Activated naive CD4-positive, alpha-beta T cell (primary cell): ENCODE measurements at places on chromosomes 2 and 18.

- DNase-seq: no peak
Observed at GRCh38 chr2:234291765-234292204, 205.1 kb downstream of the ARL4C start.

DNA sequence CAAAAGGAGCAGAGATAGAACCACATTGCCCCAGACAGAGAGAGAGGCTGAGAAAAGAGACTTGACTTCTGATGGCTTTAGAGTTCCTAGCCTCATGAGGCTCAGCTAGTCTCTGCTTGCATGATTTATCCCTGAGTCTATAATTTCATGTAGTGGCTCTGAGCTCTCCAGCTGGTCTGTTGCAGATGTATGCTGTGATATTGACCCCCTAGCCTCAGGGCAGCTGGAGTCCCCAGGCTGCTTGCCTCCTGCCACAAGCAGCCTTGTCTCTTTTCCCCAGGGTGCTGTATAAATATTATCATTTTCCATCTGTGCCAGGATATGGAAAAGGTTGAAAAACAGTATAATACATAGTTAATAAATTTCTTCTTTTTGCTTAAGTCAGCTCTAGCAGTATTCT is 467.6 kb upstream of the CWC22 start:
- DNase-seq: no peak

DNA sequence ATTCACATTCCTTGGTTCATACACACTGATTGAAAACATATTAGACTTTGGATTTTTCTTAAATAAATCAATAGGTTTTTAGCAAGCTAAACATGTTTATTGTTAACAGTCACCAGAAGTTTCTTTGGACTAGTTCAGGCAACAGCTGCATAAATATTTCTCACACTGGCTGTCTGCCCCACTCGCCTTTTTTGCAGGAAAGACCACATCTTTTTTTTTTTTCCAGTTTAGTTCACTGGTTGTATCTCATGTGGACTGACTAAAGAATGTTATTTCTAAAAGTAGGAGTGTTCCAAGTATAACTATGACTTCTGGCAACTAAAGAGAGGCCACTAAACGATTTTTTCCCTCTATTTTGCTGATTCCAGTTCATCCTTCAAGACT is 31.1 kb downstream of the SLC40A1 start:
- DNase-seq: no peak

DNA sequence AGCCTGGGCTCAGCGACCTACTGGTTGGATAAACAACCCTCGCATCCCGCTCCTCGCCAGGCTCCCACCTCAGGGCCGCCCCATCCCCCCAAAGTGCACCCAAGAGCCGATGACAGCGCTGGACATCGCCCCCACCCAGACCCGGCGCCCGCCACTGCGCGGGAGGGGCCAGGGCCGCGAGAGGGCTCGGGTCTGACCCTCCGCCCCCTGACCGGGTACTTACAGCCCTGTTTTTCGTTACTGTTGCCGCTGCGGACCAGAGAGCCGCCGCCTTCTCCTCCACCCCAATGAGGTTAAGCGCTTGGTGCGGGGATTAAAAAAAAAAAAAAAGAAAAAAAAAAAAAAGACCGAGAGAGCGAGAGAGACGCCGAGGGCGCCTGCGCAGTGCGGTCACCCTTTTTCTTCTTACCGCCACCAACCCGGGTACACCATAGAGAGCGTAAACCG is at the start of gene CLASP1:
TSS of gene CLASP1 (minus strand) at position 314 of the 447 bp plus-strand sequence. CDS start 43,567 bp downstream, outside the sequence.
- no peak for DNase-seq

DNA sequence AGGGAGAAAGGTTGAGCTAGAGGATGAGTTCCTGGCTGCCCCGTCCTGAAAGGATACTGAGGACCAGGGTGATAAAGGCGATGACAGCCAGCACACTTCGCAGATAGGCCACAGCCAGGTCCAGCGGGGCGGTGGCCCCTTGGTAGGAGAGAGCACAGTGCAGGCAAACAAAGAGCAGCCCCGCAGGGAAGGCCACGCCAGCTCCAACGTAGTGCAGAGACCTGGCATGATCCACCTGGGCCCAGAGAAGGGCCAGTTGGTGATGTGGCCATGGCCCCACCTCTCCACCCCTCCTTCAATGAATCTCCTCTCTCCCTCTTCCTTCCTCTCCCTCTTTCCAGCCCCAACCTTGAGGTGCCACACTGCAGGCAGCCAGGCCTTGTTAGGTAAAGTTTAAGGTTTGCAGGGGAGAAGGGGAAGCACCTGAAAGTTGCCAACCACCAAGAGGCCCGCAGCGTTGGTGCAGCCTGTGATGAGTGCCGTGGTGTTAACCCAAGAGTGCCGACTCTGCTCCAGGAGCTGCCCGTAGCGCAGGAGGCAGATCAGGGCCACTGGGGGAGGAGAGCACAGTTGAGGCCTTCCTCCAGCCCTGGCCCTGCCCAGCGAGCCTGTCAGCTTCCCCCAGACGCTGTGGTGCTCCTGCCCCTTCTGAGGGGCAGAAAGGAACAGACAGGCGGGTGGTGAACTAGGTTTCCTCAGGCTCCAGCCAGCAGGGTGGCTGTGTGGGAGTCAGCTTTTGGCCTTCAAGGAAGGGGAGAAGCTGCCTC is 2.8 kb downstream of the TMEM150A start:
- no peak for DNase-seq

- DNase-seq: no peak
Observed at GRCh38 chr2:4090668-4091630, 387.6 kb downstream of the DCDC2C start.

DNA sequence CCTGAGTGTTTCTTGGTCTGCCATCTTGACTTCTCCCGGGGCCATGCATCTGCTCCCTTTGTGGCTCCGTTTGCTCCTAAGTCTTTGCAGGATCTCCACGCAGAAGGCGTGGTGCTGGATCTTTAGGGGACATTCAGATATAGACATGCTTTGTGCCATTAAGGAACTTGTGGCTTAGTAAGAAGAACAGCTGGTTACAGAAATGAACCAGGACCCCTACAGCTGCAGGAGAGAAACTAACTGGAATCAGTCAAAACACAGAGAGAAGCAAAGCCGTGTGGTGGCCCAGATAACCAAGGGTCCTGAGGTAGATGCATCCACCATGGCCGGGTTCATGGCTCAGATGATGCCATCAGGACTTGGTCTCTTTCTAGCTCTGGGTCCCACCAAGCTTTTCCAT is 97.6 kb downstream of the SH3RF3 start:
- no peak for DNase-seq

GRCh38 chr18:74342416-74343043 is 26.9 kb downstream of the C18orf63 start:
- no peak for DNase-seq

DNA sequence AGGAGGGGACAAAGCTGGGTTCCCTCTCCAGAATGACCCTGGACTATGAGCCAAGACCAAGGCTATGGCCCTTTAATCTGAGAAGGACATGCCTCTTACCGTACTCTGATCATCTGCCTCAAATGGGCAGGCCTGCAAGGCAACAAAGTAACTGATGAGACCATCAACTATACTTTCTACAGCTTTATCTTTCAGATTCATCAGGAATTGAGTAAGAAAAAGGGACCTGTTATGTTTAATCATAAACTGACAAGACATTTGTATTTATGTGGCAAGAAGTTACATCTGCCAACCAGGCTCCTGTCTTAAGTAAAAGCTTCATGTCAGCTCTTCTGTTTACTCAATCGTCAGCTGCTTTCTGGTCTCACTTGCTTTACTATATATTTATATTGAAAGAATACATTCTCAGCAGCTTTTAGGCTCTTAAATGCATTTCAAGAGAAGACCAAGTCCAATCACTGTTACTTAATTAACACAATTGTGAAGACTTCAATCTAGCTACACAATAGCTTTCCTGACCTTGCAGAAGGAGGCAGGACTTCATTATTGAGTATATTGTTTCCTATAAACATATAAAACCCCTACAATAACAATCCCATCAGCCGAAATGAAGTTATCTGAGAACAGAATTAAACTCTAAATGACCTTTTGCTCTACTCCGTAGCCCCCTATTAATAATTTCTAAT is 163.8 kb downstream of the ETAA1 start:
- DNase-seq: no peak

DNA sequence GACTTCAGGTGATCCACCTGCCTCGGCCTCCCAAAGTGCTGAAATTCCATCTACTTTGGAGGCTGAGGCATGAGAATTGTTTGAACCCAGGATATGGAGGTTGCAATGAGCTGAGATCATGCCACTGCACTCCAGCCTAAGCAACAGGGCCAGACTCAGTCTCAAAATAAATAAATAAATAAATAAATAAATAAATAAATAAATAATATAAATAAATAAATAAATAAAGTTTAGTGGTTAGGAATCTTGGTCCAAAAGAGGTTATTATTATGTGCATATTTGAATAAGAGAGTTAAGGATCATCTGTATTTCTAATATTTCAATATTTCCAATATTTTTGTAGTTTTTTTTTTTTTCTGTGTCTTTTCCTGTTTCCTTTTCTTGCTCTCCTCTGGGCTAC is 90.8 kb downstream of the HS6ST1 start:
- DNase-seq: no peak

GRCh38 chr2:232295971-232296370 is 82.6 kb upstream of the ALPP start:
- DNase-seq: no peak

DNA sequence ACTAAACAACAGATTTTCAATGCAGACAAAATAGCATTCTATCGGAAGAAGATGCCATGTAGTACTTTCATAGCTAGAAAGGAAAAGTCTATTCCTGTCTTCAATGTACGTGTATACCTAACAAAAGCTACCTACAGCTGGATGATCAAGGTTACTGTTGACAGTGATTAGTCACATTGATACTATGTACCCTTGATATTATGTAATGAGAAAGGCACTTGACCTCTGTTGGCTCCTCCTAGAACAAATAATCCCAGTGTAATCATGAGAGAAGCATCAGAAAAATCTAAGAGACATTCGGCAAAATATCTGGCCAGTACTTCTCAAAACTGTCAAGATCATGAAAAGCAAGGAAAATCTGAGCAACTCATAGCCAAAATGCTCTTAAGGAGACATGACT is 44.4 kb upstream of the LRRTM4 start:
- no peak for DNase-seq

- no peak for DNase-seq
Observed at GRCh38 chr2:227789803-227790202, 23.8 kb upstream of the CCL20 start.

- no peak for DNase-seq
Observed at GRCh38 chr18:13576598-13576997, 149.8 kb downstream of the FAM210A start.

GRCh38 chr2:118006326-118006725 is 7.5 kb downstream of the CCDC93 start:
- DNase-seq: no peak

DNA sequence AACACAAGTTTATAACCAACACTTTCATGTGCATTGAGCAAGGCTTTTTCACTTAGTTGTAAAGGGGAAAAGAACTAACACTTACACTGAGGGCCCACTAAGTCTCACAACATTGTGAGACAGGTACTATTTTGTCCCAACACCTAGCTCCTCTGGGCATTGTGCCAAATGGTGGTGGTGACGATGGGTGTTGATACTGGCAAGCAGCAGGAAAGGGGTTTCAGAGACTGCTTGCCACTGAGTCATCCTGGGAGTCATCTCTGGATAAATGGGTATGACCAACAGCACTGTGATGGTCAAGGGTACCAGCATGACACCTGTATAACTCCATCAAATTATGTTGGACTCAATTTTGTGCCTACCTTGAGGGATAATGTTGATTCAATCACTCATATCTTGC is 138.8 kb upstream of the ITGA6 start:
- no peak for DNase-seq

DNA sequence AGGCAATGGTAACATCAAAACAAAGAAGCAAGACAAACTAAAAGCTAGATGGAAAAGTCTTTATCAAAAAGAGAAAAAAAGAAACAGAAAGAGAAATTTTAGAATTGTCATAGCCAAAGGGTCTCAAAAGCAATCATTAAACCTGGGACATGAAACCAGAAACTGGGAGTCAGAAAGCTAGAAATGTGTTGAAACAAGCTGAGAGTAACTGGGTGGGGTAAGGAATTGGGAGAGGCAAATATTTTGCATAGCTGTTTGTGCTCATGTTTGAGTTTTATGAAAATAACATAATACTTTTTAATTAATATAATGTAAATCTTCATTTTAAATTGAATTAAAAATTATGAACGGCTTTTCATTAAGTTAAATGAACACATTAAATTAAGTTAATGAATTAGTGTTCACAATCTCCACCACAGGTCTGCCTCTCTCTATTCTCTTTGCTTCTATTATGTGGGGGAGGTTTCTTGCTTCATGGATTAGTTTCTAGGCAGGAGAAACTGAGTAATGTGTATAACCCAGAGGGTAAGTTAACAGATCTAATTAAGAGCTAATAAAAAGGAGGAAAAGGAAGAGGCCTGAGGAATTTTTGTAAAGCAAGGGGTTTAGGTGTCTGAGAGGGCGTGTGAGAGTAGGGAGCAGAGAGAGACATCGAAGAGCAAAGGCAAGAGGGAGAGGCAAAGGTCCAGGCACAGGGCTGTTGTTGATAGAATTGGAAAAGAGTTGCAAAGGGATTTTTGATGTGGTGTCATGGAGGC is 20.0 kb upstream of the SERPINB2 start:
- no peak for DNase-seq

DNA sequence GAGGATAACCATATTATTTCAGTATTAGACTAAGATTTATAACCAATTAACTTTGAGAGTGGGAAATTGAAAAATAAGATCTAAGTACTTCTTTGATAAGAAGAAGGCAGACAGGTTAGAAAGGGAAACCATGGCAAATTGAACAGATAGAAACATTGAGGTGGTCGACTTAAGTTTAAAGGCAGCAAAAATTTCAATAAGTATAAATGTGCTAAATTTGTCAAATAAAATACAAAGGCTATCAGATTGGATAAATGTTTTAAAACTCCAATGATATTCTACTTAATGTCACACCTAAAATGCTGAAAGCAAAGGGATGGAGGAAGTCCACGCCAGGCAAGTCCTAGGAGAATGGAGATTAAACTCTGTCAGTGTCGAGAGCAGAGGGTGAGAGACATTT is 59.2 kb downstream of the TMEM18 start:
- DNase-seq: no peak

GRCh38 chr2:239002954-239003623 is 155.2 kb downstream of the TWIST2 start:
- no peak for DNase-seq

DNA sequence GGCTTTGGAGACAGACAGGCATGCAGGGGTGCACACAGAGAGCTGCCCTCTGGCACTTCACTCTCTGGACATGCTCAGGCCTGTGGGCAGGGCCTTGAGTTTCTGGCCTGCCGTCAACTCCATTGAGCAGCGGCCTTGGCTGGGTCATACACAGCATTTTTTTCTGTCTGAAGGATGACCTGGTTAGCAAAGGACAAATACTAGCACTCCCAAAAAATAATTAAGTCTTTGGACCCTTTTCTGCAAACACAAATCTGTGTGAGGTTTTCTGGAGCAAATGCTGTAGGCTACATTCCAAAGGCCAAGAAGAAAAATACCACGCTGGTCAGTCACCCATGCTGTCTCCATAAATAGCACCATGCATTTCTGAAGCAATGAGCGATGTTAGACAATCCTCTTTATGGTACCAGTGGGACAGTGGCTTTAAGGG is 124.7 kb upstream of the CTAGE1 start:
- DNase-seq: no peak

DNA sequence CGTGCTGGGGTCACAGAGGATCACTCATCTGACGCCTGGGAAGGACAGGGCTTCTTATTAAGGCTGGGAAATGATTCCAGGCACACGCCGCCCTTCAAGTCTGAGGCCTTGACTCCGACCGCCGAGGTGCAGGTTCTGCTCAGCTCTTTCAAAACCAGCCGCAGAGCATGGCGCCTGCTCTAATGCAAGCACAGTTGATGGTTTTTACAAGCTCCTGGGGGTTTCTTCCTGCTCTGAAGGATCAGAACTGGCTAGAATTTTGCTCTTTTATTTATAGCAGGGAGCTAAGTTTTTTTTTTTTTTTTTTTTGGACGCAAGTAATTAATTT is 32.0 kb downstream of the CDCA7 start:
- DNase-seq: no peak
